Brain microvascular endothelial cell (primary cell): ENCODE measurements at places on chromosomes 7 and 10.

DNA sequence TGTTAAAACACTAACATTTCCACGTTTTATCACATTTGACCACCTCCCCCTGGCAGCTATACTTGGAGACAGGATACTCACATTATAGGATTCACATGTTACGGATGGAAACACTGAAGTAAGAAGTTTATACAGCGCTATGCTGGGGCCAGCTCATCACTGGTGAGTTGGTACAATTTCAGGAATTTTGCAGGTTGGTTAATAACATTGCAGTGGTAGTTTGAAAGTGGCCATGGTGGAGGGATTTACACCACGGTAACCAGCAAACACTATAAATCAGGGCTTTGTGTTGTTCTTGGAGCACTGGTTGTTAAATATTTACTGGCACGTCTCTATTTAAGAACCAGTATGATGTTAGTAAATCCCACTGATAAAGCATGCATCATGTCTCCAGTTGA lies 174.0 kb downstream of the GFRA1 start:
- no peak for DNase-seq

DNA sequence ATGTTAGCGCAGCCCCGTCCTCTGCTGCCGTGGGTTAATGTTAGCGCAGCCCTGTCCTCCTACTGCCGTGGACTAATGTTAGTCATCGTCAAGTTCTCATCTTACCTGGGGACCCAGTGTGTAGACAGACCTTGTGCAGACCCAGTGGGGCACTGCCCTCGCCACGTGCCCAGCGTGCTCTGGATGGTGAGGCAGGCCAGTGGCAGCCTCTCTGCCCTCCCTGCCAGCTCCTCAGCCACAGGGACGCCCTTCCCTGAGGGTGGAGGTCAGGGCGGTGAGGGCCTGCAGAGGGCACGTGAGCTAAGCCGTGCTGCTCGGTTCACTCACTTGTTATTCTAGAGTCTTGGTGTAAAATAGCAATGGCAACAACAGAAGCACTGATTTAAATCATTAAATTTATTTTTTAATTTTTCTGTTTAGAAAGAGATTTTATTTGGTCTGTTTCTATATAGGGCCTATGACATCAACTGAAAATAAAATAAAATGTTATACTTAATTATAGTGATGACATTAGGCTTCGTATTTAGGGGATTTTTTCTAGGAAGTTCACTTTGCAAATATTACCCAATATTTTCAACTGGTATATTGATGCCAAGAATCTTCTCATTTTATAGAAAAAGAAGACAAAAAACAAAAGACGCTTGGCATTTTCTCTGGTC lies 48.4 kb downstream of the NKX6-2 start:
- DNase-seq: no peak

- no peak for DNase-seq
Observed at GRCh38 chr7:14931511-14932215, 29.1 kb upstream of the DGKB start.

GRCh38 chr10:102240467-102241031 lies 763 bp downstream of the PITX3 start:
- DNase-seq: no peak

DNA sequence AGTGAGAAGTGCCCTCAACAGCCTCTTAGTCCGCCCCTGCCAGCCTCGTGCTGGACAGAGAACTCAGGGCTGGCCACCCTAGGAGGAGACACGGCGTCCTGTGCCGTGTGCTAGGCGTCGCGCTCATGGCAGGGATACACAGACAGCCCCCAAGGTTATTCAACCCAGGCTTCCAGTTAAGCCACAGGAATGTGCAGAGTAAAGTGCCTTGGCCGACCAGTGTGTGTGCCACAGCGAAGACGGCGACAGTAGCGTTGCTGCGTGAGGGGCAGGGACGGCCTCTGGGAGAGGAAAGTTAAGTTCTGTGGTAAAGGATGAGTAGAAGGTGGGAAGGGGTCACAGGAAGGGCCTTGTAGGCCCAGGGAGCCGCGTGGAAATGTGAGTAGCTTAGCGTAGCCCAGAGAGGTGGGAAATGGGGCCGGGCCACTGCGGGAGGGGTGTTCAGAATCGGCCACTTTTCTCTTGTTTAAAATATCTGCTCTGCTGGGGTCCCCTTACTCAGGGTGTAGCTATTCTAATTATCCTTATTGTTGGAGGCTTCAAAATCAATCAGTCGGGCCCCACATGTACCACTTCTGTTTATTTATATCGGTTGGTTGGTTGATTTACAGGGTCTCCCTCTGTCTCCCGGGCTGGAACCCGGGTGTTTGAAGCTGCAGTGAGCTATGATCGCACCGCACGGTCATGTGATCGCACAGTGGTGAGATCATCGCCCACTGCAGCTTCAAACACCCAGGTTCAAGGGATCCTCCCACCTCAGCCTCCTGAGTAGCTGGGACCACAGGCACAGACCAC lies 24.5 kb downstream of the TMEM120A start:
- no peak for DNase-seq

DNA sequence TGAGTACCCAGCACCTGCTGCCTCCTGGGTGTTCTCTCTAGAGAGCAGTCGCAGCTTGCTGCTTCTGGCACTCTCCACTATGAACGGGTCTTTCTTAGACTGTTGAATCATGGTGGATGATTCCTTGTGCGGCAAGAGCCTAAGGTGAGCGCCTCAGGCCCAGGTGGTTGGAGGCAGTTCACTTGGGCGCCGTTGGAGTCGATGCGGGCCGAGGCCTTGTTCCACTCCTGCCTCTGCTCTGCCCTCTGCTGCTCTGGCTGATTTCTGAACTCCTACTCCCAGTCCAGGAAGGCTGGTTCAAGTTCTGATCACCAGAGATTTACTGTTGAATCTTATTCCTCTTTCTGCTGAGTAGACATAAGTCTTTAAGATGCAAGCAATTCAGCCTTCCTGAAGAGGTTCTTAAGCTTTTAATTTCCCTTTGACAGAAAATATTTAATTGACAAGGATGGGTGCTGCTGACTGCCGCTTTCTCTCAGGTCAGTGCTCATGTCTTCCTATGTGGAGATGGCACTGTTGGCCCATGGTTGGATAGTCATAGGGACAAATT lies 10.4 kb downstream of the YKT6 start:
- no peak for DNase-seq

- DNase-seq: no peak
Observed at GRCh38 chr10:121250995-121251764, 347.1 kb downstream of the FGFR2 start.

- no peak for DNase-seq
Observed at GRCh38 chr10:57972783-57973182, 294.9 kb downstream of the IPMK start.

- no peak for DNase-seq
Observed at GRCh38 chr10:21184984-21185383, 287.9 kb upstream of the NEBL start.

- DNase-seq: no peak
Observed at GRCh38 chr7:153447011-153447410, 605.2 kb upstream of the DPP6 start.

- no peak for DNase-seq
Observed at GRCh38 chr10:32148864-32149251, 92.6 kb upstream of the KIF5B start.

DNA sequence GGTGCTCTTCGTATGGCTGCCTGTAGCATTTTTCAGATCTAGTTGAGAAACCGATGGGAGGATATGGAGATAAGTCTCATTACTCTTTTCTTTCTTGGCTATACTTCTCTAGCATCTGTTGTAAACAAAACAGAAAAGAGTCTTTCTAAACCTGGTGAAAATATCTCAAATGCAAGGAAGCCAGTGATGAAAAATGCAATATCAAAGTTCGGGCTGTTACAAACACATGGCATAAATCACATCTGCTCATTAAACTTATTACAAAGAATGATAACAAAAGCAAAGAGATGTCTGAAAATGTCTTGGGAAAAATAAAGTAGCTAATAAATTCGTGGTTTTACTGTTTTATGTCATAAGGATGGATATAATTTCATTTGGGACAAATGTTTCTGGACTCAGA lies 71.8 kb upstream of the IGFBP3 start:
- DNase-seq: no peak
